ENCODE measurements at places on chromosomes 11 and 22.

GRCh38 chr11:77074205-77074604 lies 7.4 kb downstream of the CAPN5 start:
- DNase-seq: no peak

DNA sequence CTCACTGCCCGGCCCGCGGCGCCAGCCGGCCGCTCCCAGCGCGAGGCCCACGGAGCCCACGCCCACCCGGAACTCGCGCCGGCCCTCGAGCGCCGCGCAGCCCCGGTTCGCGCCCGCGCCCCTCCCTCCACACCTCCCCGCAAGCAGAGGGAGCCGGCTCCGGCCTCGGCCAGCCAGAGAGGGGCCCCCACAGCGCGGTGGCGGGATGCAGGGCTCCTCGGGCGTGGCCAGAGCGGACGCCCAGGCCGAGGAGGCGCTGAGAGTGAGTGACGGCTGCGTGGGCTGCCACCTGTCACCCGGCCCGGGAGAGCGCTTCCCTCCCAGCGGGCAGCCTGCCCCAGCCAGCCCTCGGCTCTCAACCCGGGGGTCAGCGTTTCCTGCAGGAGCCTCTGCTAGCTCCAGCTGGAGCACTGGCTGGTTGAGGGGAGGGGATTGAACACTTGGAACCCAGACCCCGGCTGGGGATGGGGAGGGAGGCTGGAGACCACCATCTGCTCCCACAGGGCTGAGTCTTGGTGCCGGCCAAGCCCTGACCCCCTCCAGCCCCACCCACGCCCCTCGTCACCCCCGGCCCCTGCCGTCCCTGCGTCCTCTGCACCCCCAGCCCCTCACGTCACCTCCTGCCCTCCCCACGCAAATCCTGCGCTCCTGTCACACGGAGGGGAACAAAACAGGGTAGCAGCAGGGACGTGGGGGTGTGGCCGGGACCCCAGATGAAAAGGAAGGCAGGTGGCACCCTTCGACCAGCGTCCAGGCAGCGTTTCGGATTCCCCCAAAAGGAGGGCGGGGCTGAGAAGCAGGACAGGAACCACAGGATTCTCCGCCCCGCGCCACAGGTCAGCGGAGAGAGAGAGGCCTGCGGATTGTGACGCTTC lies 157.0 kb downstream of the BRD1 start:
- DNase-seq: no peak

- no peak for DNase-seq
Measured at GRCh38 chr11:65661599-65662246, 993 bp downstream of the RELA start.

GRCh38 chr22:34913826-34914225 lies 152.1 kb upstream of the ISX start:
- no peak for DNase-seq

DNA sequence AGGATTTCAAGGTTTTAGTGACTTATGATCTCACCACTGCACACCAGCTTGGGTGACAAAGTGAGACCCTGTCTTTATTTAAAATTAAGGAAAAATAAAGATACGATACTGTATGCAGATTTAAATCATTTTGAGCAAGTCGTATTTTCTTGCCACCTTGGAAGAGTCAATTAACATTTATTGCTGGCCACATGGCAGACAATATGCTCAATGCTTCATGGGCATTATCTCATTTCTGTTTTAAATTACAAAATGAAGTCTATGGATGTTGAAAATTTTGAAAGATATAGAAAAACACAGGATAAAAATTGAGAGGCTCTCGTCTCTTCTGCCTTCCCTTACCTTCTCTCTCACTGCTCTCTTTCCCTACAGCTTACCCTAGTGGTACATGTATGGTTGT lies 349.0 kb upstream of the CCDC90B start:
- no peak for DNase-seq

DNA sequence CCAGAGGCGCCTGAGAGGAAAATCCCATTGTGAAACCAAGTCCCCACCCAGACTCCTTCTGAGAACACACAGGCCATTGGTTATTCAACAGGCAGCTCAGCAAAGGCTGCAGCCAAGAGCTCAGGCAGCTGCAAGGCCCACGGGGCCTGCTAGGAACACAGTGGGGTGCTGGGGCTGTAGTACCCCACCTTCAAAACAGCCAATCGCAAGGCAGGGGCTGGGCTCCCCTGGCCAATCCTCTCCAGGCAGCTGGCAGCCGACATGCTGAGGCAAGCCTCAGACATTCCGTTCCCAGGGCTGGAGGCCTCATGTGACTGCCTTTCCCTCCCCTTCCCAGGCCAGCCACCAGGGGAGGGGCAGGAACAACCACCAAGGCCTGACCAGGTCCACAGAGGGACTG lies 6.6 kb downstream of the PRODH start:
- DNase-seq: no peak

- DNase-seq: no peak
Measured at GRCh38 chr22:46483353-46483752, 54.1 kb downstream of the CELSR1 start.

- no peak for DNase-seq
Measured at GRCh38 chr11:68312780-68313573, 586 bp downstream of the LRP5 start.

DNA sequence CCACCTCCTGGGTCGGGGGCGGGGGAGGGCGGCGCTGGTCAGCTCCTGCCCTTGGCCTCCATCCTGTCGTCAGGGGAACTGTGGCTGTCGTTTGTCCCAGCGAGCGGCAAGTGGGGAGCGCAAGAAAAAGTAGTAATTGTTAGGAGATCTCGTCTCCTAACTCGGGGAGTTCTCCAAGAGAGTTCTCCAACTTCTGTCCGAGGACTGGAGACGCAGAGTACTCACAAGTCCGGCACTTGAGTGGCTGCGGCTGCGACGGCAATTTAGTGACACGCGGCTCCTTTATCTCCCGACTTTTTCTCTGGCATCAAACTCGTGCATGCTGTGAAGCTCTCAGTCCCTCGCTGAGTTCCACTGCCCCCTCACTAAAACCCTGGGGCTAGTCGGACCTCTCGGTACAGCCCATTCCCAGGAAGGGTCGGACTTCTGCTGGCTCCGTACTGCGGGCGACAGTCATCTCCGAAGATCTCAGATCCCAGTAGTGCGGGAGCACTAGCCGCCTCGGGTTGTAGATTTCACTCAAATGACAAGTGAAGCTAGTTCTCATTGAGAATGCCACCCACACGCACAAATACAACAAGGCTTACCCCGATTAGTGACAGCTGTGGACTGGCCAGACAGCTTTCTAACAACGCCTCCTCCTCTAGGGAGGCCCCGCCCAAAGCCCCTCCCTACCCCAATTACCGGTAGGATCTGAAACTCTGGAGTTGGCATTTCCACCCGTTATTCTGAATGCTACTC lies at the start of gene PGR:
TSS of gene PGR (minus strand) at position 611 of the 741 bp plus-strand sequence. CDS start 743 bp downstream, outside the sequence.
- DNase-seq: no peak

GRCh38 chr22:45878901-45879551 lies 97.9 kb downstream of the WNT7B start:
- DNase-seq: no peak

DNA sequence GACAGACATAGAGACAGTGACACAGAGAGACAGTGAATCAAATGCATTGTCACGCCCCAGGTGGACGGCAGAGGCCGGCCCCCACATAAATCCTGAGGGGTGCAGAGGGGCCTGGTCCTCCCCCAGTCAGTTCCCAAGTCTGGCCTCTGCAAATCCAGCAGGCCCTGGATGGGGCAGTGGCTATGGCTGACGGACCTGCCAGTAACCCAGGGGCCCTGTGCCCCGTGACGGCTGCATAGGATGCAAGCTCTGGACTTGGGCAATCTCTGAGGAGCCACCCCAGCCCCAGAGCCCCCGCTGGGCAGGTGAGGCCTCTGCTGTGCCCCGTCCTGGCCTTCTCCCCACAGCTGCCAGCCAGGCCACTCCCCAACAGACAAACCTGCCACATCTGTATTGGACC lies 204.5 kb downstream of the BRD1 start:
- no peak for DNase-seq

- no peak for DNase-seq
Measured at GRCh38 chr11:28245131-28245530, 136.9 kb downstream of the METTL15 start.

Data from stimulated activated CD8-positive, alpha-beta memory T cell treated with anti-CD3 and anti-CD28 coated beads, Interleukin-4, amount 100 ng/mL, for 4 hours (primary cell).